ENCODE measurements at places on chromosomes 2 and 18.

- no peak for DNase-seq
Measured at GRCh38 chr2:238104226-238104690, 4.1 kb downstream of the ESPNL start.

DNA sequence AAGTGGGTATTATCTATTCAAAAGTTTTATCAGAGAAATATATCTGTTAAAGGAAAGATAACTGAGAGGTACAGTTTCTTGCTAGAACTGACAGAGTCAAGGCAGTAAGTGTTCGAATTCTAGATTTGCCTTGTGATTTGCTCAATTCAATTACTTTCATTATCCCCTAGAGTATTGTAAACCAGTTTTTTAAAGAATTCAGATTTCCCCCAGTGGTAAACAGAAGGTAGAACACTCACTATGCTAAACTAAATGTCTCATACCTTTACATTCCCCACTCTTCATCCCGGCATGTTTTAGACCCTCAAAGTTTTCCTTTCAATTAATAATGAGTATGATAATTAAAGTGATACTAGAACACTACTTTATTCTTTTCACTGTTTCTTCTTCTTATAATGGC, 28.6 kb downstream of the TTC21B start:
- no peak for DNase-seq

- no peak for DNase-seq
Measured at GRCh38 chr2:203637471-203638167, 68.8 kb upstream of the CD28 start.

DNA sequence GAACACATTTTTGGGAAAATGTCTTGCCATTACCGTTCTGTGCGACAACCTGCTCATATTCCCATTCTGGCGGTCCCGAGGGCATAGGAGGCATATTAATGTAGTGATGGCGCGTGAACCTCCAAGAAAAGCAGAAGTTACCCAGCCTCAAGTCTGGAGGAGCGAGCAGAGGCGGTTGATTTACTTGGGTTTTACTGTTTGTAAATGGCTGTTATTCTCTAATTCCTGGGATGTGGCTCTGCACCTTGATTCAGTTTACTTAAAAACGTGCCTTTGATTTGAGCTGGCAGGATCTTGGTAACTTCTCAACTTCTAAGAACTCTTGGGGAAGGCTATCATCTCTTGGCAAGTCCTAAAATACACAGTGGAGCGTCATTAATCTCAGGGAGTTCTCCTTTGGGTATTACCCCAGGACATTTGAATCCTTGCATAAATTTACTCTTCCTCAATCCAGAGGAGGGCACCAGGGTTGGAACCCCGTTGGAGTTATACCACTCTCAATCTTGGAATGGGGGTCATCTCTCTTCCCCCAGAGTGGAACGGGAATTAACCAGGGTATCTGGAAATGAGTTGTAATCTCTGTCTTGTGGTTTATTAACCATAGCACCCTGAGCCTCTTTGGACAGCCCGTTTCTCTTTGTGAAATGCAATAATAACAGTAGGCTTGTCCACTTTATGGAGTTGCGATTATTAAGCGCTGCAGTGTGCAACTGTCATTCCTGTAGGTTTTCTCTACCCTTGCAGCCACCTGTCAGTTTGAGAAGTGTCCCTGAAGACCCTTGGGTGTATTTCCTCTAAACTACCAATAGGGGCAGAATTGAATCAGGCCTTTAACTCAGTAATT, 2.1 kb downstream of the HK2 start:
- DNase-seq: no peak
